ENCODE measurements at places on chromosomes 12 and 14.

- DNase-seq: no peak
These were observed 25.0 kb upstream of the P2RX7 start for GRCh38 chr12:121107681-121108080.

DNA sequence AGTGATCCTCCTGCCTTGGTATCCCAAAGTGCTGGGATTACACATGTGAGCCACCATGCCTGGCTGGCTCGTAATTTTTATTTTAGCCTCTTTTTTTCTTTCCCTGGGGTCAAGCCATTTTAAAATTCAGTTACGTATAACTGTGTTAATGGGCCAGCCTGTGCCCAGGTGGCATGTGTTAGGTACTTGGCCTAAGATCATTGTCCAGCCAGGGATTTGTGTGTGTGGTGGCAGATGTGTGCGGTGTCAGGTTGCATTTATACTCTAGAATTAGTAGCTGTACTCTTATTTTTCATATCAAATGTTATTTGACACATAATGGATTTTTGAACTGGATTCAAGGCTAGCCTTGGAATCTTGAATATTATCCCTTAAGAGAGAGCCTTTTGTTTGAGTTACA is 69.3 kb downstream of the FBXO34 start:
- no peak for DNase-seq

DNA sequence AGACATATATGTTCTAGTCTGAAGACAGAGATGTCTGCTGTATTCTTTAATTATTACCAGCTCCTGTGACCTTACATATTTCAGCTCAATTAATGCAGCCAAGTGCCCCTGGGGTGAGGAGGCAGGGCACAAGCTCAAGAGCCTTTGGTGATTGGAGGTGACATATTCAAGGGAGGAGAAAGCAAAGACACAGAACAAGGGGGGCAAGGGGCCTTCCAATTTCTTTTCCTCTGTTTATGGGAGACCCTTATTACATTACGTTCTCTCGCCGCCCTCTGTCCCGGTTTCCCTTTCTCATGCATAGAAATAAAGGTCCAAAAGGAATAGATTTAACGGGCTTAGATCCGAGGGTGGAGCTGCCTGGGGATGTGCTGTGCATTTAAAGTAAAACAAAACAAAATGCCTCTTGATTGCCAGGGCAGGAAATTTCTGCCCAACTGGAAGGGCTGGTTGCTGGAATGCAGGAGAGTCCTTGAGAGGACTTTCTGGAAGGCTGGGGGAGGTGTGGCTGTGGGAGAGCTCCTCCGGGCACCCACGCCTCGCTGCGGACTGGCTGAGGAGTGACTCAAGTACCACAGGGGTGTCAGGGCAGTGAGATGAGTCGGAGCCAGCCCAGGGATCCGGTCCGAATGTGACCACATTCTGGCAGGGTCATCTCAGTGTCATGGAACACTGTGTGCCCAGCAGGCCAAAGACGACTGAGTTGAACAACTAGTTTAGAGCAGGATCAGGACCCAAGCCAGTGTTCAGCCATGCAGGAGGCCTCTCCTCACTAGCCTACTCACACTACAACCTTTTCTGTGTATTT is 32.1 kb upstream of the GSG1 start:
- DNase-seq: peak; percentile 80

DNA sequence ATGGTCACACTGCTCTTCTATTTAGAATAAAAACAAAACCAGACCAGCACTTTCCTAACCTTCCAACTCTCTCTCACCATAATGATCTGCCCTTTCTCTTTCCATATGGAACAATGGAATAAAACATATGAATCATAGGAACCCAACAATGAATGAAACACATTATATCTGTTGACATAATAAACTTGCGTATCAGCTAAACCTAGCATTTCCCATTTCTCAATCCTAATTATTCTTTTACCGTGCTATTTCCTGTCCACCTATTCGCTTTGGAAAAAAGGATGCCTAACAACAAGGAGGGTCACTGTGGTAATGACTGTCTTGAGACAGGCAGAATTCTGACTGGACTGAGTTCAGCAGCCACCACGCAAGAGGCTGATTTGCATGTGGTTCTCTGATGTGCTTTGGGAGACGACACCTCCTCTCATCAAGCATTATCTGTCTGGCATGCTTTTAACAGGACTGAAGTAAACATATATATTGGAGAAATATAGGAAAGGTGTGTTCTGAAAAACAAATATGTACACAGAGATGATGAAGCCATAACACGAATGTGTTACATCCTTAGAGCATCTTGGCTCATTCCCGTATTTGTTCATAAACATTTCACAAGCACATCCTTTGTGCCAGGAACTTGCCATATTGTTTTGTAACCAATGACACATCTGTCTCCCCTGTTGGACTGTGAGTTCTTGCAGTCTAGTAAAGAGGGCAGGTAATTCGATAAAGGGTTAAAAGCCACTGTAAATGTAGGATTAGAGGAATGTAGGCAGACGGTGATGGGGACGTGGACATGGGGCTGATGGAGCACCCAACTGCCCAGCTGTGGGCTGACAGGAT is 87.7 kb downstream of the PTPRB start:
- no peak for DNase-seq

DNA sequence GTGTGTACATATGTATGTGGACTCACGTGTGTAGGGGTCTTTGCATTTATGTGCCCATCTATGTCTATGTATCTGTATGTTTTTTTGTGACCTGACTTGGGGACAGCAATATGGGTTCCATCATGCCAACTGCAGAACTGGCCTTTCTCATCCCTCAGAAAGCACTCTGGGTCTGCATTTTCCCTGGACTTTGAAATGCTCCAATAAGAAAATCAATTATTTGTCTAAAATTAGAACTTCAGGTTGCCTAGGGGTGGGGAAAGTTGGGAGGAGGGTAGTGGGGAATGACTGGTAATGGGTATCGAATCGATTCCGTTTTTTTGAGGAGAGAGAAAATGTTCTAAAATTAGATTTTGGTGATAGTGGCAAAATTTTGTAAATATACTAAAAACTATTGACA is 140.8 kb upstream of the NOS1 start:
- DNase-seq: no peak

DNA sequence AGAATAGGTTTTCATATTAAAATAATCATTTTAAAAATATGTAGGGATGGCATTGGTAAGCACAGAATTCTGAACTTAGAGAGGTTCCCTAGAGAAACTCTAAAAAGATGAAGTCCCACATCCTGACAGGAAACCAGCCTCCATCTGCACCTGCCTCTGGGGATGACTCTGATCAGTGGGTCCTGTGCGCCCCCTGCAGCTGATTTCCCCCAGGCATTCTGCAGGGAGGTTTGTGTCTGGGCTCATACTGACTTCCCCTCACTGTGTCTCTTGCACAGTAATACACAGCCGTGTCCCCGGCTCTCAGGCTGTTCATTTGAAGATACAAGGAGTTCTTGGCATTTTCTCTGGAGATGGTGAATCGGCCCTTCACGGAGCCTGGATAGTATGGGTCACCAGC is 602.9 kb downstream of the TMEM121 start:
- no peak for DNase-seq

- DNase-seq: no peak
These were observed 37.3 kb downstream of the LTBP2 start for GRCh38 chr14:74574706-74575105.

GRCh38 chr12:67645601-67646000 is 2.9 kb upstream of the DYRK2 start:
- DNase-seq: no peak

DNA sequence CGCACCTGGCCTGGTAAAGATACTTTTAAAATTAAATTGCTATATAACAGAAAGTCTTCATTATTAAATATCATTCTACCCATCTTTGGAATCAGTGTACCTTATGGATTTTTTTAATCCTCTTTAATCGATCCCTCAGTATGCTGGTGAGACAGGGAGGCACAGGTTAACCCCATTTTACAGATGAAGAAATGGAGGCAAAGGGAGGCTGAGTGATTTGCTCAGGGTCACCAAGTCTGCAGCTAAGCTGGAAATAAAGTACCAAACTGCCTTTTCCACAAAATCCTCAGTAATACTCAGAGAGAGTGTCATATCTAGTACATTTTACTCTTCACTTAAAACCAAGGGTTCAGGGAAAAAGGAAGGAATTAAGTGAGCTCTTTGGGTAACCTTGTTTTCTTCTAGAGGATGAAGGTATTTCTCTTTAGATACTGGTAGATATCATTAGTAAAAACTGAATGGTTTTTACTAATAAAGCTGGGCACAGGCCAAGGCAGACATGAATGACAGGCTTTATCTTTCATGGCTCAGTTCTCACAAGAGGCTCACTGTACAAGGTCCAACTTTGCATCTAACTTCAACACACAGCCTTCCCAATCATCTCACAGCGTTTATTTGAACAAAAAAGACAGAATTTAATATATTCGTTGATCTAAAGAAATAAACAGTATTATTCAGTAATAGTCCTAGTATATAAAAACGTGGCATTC is 35.3 kb upstream of the TTC7B start:
- no peak for DNase-seq

DNA sequence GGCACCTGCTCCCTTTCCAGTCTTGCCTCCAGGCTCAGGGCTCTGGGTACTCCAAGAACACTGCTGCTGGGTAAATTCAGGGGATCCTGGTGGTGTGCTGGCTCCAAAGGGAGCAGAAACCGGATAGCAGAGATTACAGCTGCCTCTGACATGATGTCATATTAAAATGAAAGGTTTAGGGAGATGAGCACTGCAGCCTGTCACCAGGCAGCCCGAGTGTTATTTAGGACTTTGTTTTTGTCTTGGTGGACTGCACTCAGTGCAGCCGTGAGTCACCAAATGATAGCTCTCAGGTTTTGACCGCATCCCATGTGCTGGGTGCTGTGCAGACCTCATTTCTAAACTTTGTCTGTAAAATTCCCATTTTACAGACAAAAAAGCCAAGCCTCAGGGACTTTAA is 266.0 kb upstream of the CRY1 start:
- no peak for DNase-seq

DNA sequence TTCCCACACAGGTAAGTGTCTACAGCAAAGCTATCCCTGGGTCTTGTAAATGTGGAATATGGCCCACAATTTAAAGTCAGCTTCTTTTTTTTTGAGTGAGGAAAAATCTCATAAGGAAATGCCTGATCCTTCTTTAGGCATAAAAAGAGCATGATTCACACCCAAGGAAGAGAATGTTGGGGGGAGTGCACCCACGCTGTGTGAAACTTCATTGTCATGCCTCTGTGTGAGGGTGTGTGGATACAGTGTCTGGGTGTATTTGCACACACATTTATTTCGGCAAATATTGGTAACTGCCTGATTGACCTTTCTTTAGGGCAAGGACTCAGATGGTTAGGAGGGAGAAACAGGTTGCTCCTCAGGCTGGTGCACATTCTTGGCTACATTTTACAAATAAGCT is 196.8 kb upstream of the STXBP6 start:
- no peak for DNase-seq

GRCh38 chr12:86551146-86551571 is 295.0 kb upstream of the MGAT4C start:
- DNase-seq: no peak

- no peak for DNase-seq
These were observed 745 bp downstream of the TRHDE start for GRCh38 chr12:72272731-72273498.

GRCh38 chr12:6981152-6982052 is 10.7 kb downstream of the EMG1 start:
- DNase-seq: no peak

DNA sequence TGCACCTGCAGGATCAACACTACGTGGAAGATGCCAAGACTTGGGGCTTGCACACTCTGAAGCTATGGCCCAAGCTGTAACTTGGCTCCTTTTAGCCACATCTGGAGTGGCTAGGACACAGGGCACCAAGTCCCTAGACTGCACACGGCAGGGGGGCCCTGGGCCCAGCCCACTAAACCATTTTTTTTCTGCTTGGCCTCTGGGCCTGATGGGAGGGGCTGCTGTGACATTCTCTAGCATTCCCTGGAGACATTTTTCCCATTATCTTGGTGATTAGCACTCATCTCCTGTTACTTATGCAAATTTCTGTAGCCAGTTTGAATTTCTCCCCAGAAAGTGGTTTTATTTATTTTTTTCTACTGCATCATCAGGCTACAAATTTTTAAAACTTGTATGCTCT is 1080.7 kb downstream of the LRFN5 start:
- no peak for DNase-seq

DNA sequence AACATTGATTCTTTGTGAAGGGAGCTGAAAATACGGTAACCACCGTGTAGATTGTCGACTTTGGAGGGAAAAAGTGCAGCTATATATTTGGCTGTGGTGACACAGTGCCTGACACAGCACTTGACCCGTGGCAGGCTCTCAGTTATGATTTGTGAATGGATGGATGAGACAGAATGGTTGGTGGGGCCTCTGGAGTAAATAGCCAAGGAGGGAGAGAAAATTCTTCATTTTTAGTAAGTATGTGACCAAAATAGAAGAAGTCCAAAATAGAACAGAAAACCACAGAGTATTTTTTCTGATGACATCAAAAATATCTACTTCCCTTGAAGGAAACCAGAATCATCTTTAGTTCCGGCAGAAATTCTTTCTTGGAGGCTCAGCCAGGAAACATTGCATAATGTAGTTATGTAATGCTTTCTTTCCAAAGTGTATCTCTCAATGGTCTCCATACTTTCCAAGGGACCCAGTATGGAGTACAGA is 82.0 kb upstream of the WSCD2 start:
- no peak for DNase-seq

DNA sequence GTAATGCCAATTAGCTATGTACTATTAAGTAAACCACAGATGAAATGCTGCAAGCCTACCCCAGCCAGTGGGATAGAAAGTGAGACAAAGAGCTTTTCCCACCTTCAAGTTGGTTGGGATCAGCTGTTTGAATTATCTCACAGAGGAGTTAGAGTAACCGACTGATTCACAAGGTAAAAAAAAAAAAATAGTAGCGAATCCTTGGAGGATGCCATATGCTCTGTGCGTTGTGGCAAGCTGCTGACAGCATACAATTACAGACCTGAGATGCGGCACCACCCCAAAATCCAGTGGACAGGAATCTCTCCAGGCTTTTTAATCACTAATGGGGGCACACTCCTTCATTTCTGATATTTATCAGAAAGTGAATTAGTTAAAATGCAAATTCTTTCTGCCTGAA is 157.0 kb upstream of the RMST start:
- no peak for DNase-seq

DNA sequence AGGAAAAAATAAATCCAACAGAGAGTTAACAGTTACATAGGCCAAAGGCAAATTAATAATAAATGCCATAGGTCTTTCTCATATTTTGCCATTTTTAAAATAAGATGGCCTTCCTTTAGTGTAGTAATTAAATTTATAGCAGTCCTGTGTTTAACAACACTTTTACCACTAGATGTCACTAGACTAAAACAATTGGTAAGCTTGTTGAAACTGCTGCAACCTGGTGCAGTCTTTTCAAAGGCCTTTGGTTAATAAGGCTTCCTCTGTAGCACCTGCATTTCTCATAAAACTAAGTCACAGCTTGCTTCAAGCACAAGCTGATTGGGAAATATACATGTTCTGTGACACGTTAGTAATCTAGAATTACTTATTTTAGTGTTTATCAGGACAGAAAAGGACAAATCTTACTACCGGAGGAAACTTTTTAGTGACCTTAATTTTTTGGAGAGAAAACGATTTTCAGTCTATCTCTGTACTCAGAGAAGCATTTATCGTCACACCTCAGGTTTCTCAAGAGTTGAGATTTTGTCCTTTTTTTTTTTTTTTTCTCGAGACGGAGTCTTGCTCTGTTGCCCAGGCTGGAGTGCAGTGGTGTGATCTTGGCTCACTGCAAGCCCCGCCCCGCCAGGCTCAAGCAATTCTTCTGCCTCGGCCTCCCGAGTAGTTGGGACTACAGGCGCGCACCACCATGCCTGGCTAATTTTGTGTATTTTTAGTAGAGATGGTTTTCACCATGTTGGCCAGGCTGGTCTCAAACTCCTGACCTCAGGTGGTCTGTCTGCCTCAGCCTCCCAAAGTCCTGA is 20.0 kb downstream of the BORCS5 start:
- peak; percentile 59 for DNase-seq

GRCh38 chr12:21248679-21249078 is 86.0 kb downstream of the SLCO1A2 start:
- peak; percentile 15 for DNase-seq

All from stromal cell of bone marrow (primary cell).